GM19239 (cell line): ENCODE measurements at places on chromosomes 6 and 20.

GRCh38 chr6:99495466-99495865 lies 19.8 kb downstream of the USP45 start:
- DNase-seq = no peak

DNA sequence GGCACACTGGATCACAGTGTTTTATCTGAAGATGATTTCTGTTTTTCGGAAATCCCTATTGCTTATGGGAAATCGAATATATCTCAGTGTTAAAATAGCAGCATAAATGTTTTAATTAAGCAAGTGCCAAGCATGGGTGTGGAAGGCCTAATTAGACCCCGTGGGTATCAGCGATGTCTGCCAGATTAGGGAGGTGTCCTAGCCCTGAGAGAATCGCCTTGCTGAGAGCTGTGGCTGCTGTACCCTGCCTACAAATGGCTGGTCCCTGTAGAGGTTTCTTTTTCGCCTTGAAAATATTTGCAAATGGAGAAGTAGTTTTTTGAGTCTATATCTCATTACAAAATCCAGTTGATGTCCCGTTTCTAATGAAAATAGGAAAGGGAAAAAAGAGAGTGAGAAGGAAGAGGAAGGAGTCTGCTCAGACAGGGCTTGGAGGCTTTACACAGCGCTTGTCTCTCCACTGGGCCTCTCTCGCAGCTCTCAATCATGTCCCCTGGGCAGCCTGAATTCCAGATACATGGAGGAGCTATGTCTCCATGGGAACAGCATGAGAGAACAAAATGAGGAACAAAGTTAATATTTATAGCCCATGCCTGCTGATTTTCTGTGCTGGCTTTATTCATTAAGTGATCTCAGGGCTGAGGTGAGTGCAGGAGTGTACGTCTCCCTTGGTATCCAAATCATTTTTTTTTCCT lies 35.2 kb upstream of the BCLAF1 start:
- no peak for DNase-seq

DNA sequence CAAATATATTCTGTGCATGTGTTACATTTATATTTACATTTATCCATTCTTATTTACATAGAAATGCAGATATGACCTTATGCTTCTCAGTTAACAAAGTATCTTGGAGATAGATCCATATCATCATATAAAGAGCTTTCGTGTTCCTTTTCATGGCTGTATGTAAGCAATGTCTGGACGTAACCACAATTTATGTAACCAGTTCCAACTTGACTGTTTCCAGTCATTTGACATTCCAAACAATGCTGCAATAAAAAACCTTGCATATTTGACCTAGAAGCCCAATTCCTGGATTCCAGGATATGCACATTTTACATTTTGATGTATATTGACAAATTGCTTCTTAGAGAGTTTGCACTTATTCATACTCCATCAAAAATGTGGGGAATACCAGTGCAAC lies 113.7 kb upstream of the F13A1 start:
- DNase-seq = no peak

DNA sequence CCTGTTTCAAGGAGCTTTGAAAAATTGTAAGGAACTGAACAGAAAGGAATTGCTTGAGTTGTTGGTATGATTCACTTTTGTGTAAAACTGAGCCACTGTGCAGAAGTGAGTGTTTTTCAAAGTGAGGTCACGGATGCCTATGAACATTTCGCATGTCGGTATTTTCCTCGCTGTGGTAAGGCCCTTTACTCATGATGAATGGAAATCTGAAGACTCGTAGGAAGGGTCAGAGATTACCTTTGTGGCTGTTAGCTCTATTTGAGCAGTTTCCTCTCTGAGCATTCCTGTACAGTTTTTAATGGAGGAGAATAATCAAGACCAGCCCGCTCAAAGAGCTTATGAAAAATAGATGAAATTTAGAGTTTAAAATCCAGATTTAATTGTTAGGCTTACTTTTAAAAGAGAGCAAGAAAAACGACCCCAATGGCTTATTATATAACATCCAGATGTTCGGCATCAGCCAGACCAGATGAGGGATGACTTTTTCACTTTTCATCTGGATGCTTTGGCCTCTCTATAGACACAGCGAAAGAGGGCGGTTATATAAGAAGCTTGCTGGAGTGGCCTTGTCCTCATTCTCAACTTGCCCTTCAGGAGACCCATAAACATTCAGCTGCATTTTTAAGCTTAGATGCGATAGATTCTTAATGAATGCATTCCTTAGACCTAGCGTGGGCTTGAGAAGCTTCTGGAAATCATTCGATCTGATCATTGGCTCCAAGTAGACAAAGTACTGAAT lies 99.5 kb downstream of the CD83 start:
- DNase-seq = no peak

GRCh38 chr6:107545763-107546162 lies 55.8 kb downstream of the SOBP start:
- no peak for DNase-seq

GRCh38 chr6:148818939-148819575 lies 72.2 kb downstream of the UST start:
- DNase-seq = no peak

- DNase-seq = no peak
These were observed 132.4 kb downstream of the DNAH8 start for GRCh38 chr6:38847497-38847896.

DNA sequence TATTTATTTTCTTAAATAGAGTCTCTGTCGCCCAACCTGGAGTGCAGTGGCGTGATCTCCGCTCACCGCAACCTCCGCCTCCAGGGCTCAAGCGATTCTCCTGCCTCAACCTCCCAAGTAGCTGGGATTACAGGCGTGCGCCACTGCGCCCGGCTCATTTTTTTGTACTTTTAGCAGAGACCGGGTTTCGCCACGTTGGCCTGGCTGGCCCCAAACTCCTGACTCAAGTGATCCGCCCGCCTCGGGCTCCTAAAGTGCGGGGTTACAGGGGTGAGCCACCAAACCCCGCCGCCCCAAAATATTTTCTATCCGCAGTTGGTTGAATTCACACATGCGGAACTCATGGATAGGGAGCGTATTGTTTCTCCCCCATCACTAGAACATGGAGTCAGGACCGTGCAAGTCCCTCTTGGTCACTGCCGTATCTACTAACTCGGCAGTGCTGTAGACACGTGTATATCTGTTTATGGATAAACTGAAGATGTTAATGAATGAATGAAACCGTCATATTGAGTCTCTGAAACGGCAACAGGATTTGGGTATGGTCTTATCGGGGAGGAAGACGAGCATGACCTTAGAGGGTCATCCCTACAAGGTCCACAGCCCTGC lies 904 bp downstream of the MKKS start:
- DNase-seq = no peak

- DNase-seq = no peak
These were observed 37.4 kb upstream of the ARMH2 start for GRCh38 chr6:24836109-24836508.

DNA sequence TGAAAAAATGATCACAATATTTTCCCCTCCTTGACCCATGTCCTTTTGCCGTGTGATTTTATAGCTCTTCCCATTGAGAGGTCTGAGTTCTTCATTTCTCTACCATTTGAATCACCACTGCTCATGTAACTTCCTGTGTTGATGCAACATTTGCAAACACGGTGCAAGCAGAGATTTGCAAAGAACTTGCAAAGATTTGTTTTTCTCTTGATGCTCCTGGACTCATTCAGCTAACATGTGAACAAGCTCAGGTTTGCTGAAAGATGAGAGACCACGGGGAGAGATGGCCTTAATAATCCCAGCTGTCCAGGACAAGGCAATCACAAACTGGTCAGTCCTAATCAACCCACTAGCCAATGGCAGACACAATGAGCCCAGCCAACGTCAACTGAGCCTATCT lies 8.6 kb downstream of the VNN2 start:
- no peak for DNase-seq

DNA sequence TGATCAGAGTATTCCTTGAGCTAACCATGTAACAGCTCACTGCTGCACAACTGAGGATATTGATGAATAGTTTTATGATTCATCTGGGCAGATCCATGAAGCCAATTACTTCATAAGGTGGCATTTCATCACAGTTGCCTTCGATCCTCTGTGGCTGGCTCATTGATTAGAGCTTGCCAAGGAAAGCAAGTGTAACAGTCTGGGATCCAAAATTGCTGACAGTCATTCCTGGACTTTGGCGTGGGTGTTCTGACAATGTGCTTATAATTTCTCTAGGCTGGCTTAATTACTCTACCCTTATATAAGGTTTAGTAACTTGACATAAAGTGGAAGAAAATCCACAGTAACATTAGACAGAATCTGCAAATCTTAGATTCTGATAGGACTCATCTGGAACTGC lies 551.3 kb upstream of the CDH4 start:
- no peak for DNase-seq

- DNase-seq = no peak
These were observed 33.2 kb downstream of the COL21A1 start for GRCh38 chr6:56214041-56214702.

DNA sequence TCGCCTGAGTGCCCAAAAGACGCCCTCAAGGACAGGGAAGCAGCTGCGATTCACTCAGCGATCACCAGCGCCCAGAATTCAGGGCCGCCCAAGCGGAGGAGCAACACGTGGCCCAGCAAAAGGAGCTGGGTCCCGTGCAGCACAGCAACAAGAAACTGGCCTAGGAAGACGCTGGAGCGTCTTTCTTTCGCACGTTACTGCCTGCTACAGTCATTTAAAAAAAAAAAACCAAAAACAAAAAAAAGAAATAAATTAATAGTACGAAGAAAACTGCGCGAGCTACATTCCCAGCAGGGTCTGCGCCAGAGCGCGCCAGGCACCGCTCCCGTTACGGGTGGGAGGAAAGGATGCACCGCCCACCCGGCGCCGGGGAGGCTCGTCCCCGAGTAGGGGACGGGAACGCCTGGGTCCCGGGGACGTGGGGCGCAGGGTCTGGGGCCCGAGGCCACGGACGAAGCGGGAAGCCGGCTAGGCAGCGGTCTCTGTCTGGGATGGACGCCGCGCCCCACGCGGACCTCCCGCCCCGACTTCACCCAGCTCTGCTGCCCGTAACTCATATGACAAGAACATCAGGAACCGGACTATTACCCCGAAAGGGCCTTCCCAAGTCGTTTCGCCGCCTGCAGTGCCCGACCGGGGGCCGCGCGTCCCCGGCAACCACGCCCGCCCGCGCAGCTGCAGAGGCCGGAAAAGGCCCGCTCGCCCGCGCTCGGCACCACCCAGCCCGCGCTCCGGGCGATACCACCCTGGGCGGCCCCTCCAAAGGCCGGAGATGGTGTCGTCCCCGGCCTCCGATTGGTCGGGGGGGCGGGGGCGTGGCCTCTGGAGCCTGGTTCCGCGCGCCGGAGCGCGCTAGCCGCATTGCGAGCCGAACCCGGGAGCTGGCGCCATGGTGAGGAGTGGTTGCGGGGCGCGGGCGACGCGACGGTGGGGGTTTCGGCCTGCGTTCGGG lies at the start of gene NOP56:
NOP56 (plus strand) TSS at position 861 of the 952 bp plus-strand sequence; CDS start at position 890, 29 bp downstream.
- DNase-seq = peak; percentile 81

GRCh38 chr6:159201336-159201735 lies 32.1 kb downstream of the FNDC1 start:
- no peak for DNase-seq

DNA sequence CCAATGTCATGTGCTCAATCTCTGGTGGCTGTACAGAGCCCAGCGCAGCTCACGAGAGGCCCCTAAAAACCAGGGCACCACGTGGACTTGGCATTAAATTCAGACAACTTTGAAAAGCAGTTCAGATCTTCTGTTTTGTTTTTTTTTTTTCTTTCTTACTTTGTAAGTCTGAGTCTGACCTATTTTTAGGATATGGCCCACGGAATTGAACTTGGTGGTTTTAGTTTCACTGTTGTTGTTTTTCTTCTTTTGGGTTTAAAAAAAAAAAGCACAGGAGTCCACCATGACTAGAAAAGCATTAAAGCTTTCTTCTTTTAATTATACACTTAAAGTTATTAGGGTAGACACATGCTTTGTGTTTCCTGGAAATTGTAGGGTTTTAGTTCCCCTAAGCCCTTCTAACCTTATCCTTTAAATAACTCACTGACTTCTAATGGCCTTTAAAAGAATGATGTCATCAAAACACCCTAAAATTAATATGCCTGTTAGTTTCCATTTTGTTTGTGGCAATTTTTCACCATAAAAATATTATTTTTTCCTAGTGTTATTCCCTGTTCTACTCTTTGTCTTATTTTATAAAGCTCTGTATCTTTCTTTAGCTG lies 48.5 kb upstream of the CCN2 start:
- DNase-seq = no peak

DNA sequence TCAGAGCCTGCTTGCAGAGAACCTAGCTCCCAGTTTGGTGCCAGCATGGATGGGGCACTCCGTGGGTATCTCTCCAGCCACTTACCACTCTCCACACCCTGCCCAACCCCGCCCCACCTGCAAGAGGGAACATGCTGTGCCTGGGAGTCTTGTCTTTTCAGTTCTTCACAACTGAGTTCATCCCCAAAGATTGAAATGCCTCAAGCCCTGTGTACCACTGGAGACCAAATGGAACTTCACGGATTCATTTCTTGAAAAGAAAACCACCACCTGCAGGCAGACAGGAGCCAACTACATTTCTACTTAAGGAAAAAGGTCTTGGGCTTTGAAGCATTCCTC lies 50.1 kb downstream of the TRERF1 start:
- no peak for DNase-seq

GRCh38 chr6:55174211-55175026 lies at the start of gene HCRTR2:
TSS of gene HCRTR2 (plus strand) at chr6:55174515. CDS start at chr6:55174588, 73 bp downstream.
- no peak for DNase-seq

- no peak for DNase-seq
These were observed 444.2 kb downstream of the CDH26 start for GRCh38 chr20:60402189-60403058.

DNA sequence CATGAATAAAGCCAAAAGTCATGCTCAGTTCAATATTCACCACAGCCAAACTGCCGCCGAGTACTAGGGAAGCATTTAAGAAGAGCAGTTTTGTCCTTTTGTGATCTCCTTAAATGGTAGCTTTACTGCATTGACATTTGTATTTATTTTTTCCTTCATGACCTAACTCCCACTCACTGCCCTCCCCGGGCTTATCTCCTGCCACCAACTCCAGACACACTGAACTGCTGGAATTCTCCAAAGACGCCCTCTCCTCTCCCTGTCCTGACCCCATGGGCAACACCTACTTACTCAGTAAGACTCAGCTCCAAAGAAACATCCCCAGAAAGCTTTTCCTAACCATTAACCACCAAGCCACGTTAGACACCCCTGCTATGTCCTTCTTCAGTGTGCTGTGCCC lies 48.5 kb upstream of the CNKSR3 start:
- DNase-seq = no peak

DNA sequence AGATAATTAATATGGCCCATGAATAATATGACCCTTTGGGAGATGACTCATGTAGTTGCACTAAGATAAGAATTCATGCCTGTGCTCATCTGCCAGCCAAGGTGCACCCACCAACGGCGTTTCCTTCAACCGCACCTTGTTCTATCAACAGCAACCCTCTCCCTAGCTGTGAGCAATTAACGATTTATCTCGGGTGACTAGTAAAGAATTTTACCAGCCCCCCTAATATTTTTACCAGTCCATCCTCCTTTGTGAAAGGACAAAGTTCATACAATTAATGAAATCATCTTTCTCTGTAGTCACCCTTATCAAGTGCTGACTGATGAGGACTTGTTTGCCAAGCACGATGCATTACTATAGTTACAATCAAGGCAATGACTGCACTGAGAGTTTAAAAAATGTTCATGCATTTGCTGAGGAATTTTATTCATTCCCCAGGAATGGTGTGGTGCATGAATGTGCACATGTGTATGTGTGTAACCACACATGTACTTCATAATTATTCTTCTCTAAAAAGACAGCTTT lies 118.7 kb downstream of the SMOC2 start:
- no peak for DNase-seq
